ENCODE measurements at places on chromosomes 11 and 22.

GRCh38 chr11:63017306-63017974 is 1.8 kb upstream of the SLC22A8 start:
- no peak for DNase-seq

DNA sequence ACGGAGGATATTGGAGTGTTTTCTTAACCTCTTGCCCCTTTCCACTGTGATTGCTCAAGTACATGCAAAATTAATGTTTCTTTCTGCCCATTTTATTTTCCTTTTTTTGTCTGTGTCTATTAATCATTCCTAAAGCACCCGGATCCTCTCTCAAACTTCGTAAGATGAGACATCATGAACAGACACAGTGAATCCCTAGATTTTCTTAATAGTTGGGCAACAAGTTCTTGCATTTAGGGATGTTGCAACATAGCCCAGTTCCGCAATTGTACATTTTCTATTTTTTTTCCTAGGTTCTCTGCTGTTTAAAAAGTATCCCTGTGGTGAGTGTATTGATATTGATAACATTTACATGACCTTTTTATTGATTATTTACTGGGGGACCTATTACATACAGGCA is 2.9 kb downstream of the FAM111A start:
- no peak for DNase-seq

DNA sequence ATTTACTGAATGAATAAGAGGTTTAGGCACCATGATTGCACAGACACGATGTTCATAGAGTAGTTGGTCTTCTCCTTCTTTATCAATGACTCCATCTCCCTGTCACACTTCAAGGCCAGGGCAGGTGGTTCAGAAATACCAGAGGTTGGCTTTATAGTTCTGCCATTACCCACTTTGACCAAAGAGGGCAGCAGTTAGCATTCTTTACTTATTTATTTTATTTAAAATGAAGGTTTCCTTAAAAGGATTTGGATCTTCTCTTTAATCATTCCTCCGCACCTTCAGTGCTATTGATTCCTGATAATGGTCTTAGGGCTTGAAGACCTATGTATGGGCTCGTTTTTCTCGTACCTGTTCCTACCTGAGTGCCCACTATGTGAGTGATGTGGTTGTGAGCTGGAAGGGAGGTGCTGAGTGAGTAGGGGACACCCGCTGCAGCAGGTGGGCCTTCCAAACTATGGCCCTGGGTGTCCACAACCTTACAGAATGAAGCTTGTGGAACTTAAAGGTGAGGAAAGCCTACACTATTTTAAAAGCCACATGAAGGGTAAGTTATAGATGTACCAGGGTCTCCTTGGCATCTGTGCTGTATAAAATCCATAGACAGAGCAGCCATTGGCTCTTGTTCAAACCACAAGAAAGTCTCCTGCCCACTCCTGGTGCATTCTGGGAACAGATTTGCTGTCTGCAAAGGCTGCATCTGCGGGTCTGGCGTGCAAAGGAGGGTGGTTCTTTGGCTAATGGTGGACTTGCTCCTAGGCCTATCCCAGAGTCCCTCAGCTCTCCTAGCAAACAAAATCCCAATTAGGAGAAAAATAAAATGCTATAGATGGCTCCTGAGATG is 35.0 kb downstream of the TIMP3 start:
- no peak for DNase-seq

- no peak for DNase-seq
These were observed 14.5 kb downstream of the SERPINH1 start for GRCh38 chr11:75576499-75576918.

DNA sequence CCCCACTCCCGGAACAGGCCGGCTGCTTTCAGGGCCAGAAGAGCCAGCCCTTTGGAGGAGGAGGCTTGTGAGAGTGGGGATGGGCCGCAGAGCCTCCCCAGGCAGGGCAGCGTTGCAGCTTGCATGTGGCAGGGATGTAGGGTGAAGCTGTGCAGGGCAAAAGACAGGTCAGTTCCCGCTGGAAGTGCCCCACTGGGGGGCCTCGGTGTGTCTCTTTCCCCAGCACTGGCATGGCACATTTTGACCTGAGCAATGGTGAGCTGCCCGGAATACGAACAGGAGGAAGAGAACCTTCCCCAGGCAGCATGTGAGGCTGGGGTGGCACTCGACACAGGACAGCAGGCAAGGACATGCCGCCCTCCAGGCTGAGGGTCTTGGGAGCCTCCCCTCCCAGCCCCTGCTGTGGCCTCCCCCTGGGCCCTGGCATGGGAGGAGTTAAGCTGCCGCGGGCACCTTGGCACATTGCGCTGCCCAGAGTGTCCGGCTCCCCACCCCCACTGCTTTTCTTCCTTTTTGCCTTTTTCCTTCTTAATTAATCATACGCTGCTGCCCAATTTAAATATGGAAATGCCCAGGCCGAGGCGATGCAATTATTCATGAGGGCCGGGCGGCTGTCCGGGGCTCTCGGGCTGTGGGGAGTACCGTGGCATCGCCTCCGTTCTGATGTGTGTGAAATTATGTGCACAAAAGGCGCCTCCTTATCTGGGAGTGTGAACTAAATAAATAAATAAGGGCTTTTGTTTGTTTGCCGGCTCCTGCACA is 76.0 kb upstream of the WNT7B start:
- no peak for DNase-seq

DNA sequence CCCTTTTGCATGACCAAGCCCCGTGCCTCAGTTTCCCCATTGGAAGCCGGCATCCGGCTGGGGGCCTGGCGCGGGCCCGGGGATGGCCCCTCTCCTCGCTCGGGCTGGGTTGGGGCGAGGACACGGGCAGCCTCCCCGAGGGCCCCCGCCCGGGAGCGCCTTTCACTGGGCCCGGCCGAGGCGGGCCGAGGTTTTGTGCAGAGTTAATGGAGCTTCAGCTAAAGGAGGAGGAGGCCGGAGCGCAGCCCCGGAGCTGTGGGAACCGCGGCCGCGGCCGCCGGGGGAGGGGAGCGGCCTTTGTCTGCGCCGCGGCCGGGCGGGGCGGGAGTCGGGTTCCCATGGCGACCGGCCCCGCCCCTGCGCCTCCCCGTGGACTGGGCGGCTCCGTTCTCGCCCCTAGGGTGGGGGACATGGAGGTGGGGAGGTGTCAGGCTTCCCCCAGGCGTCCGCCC is 1.4 kb upstream of the MAPK11 start:
- DNase-seq: peak; percentile 40

DNA sequence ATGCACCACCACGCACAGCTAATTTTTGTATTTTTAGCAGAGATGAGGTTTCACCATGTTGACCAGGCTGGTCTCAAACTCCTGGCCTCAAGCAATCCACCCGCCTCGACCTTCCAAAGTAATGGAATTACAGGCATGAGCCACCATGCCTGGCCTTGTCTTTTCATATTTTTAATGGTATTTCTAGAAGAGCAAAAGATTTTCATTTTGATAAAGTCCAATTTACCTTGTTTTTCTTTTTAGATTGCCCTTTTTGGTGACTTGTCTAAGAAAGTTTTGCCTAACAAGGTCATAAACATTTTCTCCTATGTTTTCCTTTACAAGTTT is 45.5 kb upstream of the MICAL2 start:
- DNase-seq: no peak

GRCh38 chr22:29012101-29012433 is 49.6 kb downstream of the C22orf31 start:
- no peak for DNase-seq

- DNase-seq: no peak
These were observed 48.8 kb downstream of the TRIM44 start for GRCh38 chr11:35711173-35711910.

- no peak for DNase-seq
These were observed 77.6 kb downstream of the MPPED2 start for GRCh38 chr11:30508594-30508993.

- no peak for DNase-seq
These were observed 9.0 kb downstream of the IGLL5 start for GRCh38 chr22:22896601-22897000.

GRCh38 chr22:27349456-27349855 is 452.1 kb downstream of the MN1 start:
- DNase-seq: no peak

DNA sequence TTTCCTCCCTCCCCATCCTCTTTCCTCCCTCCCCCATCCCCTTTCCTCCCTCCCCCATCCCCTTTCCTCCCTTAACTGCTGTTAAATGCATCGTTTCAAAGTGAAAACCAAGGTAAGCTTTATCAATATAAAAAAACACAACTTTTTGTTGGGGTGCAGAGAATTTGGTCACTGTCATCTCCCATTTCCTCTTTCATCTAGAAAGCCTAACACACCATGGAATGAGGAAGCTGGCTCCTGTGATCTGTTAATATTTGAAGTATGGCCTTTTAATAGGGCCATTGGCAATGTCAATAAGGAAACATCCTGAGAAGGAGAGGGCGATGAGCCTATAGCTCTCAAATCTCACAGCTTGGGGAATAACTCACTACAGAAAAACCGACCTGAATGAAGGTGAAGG is 7.0 kb downstream of the EXPH5 start:
- no peak for DNase-seq

- DNase-seq: no peak
These were observed 45.2 kb upstream of the EED start for GRCh38 chr11:86199354-86199753.

DNA sequence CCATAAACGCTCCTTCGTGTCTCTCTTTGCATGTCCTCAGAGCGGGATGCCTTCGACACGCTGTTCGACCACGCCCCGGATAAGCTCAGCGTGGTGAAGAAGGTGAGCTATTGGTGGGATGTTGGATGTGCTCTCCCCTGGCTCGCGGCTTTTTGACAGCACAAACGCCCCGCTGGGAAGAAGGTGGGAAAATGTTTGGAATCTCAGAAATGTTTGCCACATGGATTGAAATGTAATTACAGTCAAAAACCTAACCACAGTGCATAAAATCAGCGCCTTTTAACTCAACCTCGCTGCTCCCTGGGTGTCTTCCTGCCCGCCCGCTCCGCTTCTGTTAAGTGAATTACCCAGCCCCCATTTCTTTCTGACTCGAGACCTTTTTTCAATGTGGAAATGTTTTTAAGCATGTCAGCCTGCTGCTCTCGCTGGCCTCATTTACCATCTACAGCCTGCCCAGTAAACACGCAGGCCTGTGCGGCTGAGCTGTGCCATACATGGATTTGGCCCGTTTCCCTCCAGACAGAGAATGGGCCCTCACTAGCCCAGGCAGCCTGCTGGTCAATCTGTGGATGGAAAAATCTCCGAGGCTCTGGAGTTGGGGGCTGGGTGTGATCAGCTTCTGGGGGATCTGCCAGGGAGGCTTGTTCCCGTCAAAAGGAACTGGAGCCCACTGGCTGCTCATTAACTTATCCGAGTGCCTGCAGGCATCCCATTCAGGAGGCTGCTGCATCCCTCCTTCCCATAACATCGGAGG is 32.7 kb upstream of the PARVG start:
- no peak for DNase-seq

DNA sequence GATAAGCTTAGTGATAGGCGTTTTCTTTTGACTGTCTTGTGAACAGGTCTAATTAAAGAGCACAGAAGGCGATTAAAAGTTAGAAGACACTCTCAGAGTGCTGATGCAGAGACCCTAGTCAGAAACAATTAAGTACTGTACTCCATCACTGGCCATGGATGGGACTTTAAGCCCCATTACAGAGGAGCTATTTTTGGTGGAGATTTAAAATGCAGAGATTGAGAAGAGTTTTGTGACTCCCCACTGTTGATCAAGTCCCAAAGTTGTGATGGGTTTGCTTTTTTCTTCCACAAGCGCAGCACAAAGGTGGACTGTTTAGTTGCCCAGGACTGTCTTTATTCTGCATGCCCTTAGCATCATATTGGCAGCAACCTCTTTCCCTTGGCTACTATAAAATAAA is 978 bp downstream of the LUZP2 start:
- no peak for DNase-seq

GRCh38 chr11:103547024-103547423 is 437.8 kb downstream of the DYNC2H1 start:
- no peak for DNase-seq

GRCh38 chr22:20152464-20152890 is 1.6 kb upstream of the CCDC188 start:
- no peak for DNase-seq

GRCh38 chr22:49247194-49247924 is 580.3 kb downstream of the BRD1 start:
- no peak for DNase-seq

- DNase-seq: no peak
These were observed 58.4 kb upstream of the GRAMD1B start for GRCh38 chr11:123371506-123372297.

GRCh38 chr11:1770061-1770460 is 6.3 kb upstream of the CTSD start:
- no peak for DNase-seq

DNA sequence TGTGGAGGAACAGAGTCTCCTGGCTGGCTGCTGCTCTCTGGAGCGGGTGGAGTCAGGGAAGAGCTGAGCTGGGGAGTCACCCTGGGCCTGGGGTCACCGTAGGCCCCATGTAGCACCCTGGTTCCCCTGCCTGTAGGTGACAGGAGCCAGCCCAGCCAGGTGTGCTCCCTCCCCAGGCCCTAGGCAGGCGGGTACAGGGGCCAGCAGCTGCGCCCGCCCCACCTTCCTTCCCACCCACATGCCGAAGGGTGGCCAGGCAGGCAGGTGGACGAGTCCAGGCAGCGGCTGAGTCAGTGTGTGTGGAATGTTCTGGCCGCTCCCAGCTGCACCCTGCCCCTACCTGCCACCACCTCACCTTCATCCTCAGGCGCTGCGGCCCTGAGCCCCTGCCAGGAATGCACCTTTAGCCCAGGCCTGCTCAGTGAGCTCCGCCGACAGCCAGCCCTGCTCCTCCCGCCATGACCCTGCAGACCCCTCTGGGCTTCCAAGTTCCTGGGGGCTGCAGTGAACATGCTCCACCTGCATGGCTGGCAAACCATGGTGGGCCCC is 654 bp upstream of the SYT8 start:
- no peak for DNase-seq

GRCh38 chr22:20909543-20910303 is 7.5 kb upstream of the CRKL start:
- no peak for DNase-seq

DNA sequence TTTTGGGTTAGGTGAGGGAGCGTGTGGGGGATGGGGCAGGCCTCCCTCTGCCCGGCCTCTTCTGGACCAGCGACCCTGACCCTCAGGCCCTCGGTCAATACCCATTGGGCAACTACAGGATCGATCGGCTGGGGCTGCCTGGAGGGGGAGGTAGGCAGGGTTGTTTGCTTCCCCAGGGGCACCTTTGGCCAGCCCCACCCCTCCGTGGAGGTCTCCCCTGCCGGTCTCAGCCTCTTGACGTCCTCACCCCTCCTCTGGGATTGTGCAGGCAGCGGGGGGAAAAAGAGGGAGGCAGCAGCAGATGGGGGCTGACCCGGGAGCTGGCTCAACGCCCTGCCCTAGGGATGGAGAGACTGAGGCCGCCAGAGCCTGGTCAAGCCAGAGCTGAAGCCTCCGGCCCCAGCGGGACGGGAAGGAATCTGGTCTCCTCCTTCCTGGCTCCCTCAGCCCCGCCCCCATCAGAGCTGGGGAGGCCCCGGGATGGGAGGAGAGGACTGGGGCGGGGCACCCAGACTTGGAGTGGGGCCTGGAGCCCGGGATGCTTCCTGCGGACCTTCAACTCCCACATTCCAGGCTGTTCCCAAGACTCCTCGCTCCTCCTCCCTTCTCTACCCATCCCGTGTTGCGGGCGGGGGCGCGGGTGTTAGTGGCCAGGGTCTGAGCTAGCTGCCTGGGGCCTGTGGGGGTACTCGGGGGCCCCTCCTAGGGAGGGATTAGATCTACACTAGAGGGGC is 14.4 kb upstream of the CDC42EP1 start:
- no peak for DNase-seq
